ENCODE measurements at places on chromosomes 7 and 10.
A peak's percentile ranks its signal among the peaks of the same experiment; 100 is the strongest.

- DNase-seq: no peak
Measured at GRCh38 chr10:44157574-44157973, 227.3 kb downstream of the CXCL12 start.

DNA sequence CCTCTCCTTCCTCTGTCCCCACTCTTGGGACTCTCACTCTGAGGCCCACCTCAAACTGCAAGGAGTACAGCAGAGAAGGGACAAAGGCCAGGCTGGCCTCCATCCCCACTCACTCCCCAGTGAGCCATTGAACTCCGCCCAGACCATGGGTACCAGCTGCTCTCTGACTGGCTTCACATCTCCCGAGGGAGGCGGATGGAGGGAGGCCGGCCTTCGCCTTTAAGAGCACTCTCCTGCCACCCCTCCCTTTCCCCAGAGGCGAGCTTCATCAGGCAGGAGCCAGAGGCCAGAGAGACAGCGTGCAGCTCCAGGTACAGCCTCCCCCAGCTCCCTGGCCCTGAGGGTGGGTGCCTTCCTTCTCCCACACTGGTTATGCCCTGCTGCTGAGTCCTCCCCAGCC lies 1.8 kb upstream of the LDB3 start:
- peak; percentile 2 for DNase-seq

DNA sequence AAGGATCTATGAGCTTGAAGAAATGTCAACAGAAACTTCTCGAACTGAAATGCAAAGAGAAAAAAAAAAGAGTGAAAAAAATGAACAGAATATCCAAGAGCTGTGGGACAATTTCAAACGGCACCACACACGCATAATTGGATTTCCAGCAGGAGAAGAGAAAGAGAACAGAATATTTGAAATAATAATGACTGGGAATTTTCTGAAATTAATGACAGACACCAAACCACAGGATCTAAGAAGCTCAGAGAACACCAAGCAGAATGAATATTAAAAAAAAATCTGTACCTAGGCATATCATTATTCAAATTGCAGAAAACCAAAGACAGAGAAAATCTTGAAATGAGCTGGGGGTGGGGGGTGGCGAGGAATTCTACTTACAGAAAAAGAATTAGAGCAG lies 27.2 kb downstream of the DPYSL4 start:
- no peak for DNase-seq

- no peak for DNase-seq
Measured at GRCh38 chr10:103695584-103696005, 159.8 kb downstream of the SH3PXD2A start.

- no peak for DNase-seq
Measured at GRCh38 chr10:126599949-126600682, 70.4 kb downstream of the C10orf90 start.

DNA sequence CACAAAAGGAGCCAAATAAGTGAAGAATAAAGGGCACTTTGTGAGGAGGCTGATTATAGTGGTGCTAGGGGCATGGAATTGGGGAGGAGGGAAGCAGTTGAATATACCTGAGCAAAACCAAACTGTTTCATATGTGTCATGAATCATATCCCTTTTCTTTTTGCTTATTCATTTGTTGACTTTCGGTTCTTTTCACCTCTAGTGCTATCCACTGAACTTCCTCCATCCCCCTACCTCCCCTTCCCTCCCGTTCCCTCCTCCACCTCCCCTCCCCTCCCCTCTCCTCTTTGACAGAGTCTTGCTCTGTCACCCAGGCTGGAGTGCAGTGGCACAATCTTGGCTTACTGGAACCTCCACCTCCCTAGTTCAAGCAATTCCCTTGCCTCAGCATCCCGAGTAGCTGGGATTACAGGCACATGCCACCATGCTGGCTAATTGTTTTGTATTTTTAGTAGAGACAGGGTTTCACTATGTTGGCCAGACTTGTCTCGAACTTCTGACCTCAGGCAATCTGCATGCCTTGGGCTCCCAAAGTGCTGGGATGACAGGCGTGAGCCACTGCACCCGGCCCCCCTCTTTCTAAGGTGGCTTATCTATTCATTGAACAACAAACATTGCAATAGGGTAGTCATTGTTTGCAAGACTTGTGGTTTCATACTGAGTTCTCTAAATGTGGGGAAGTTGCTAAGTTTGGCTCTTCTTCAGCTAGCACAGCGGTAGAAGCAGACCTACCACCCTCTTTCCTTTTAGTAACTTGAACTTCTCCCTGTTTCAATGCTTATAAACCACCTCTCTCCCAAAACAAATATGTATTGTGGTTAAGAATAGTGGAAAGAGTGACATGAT lies 150.4 kb upstream of the PRPS1L1 start:
- no peak for DNase-seq

DNA sequence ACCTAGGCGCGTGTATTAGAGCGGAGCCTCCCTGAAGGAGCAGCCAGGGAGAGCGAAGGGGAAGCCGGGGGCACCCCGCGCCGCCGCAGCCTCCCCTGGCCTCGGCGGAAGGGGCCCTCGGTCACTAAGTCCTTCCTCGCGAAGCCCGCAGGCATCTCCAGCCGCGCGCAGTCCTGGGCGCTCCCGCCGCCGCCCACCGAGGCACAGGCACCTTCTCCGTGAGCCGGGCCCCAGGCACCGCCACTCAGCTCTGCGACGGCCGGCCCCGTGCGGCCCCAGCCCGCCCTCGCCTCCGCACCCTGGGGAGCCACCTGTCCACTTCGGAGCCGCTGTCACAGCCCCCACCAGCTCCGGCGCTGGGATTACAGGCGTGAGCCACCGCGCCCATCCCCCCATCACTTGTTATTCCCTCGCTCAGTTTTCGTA lies 80.8 kb downstream of the ZNF467 start:
- DNase-seq: no peak

GRCh38 chr7:43307522-43307921 lies 195.1 kb downstream of the HECW1 start:
- no peak for DNase-seq

DNA sequence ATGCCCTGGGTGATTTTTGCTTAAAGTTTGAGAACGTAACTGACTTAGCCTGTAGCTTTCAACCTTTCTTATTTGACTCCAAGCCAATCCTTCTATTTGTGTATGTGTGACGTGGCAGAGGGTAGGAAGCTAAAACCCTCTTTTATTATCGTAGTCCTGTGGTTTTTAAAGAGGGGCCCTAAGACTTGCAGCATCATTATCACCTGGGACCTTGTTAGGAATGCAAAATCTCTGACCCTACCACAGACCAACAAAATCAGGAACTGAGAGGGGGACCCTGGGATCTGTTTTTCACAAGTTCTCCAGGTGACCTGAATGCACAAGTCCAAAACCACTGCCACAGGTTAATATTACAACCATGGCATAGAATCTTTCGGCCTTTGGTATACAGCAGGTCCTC lies 80.1 kb downstream of the OSBPL3 start:
- no peak for DNase-seq

- DNase-seq: no peak
Measured at GRCh38 chr10:30413996-30414576, 19.9 kb upstream of the MAP3K8 start.

DNA sequence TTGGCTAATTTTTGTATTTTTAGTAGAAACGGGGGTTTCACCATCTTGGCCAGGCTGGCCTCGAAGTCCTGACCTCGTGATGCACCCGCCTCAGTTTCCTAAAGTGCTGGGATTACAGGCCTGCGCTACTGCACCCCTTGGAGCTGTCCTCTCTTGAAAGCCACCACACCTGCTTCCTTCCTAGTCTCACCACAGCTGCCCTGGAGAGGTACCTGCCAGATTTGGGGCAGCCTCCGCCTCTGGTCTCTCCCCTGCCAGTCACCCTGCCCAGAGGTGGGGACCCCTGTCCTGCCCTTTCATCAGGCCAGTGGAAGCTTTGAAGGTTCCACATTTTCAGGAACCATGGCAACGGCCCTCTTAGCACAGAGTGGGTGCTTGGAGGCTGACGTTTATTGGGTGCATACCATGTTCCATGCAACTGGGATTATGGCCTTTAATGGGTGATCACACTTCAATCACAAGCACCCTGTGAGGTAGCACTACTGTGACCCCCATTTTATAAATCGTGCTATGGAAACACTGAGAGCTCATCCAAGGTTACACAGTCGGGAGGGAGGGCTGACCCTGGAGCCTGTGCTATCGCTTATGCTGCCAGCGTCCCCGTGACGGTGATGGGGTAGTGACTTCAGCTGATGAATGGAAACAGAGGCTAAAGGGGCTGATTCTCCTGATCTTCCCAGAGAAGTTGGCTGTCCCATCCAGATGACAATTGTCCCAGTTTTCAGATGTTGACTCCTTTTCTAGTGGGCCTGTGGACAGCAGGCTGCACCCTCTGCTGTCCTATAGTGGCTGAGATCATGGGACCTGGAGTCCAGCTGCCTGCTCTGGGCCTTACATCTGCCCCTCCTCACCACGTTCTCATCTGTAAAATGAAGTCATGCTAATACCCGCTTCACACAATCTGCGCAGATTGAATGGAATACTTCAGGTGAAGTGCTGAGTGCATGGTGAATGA lies 11.5 kb upstream of the FGFR2 start:
- DNase-seq: no peak

DNA sequence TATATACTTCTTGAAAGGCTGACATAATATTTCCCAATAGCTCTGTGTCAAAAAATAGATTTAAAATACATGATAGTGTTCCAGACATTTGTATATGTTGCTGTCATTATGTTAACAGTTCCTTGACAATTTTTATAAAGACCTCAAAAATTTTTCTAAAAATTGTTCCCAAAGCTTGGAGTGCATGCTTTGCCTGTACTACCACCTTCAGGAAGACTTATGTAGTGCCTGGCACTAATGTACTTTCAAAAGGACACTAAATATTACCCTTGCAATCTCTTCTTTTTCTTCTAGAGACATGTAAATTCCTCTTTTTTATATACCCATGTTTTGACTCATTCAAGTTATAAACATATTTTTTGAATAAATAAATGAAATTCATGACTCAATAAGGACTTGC lies 48.0 kb upstream of the SP8 start:
- DNase-seq: no peak

All from NCI-H524 treated with DMSO at 0.1 percent for 48 hours (cell line).